Endodermal cell (in vitro differentiated cells): ENCODE measurements at places on chromosomes 6 and 20. TPM values are rescaled to one million over a fixed set of nuclear protein-coding genes. Genes with fewer than 3 reads are reported as not detected.

GRCh38 chr6:170088582-170088955 is 202.3 kb downstream of the DLL1 start:
- no peak for DNase-seq

DNA sequence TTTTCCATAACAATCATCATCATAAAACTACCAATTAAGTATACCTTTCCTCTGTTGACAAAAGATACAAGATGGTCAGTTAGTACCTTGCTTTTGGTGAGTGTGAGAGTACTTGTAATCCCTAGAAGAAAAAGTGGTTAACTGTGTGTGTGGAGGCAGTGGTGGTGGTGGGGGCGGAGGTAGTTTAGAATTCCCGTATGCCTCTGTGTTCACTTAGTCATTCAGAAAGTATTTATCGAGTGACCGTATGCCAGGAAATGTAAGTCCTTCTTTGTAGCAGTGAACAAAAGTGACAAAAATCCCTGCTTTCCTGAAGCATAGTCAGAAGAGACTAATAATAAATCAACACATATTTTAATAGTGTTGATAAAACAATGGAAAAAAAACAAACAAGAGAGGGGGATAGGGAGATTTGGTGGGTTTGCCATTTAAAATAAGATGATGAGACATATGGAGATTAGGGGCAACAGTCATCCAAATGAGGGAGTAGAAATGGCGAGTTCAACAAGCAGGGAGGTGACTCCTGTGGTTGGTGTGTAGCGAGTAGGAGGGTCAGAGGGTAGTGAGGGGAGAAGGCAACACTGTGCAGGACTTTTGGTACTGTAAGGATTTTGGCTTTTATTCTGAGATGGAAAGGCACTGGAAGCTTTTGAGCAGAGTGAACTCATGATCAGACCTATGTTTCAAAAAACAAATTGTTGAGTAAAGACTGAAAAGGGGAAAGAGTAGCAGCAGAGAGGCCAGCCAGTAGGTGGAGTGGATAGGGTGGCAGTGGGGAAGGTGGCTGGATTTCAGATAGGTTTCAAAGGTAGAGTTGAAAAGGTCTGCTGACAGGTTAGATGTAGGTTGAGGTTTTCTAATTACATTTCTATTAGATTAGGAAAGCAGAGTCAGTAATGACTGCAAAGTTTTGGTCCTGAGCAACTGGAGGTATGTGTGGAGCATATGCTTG is 40.3 kb upstream of the SIM1 start:
- peak; percentile 55 for DNase-seq

GRCh38 chr6:104162036-104162669 is 697.6 kb downstream of the HACE1 start:
- no peak for DNase-seq

DNA sequence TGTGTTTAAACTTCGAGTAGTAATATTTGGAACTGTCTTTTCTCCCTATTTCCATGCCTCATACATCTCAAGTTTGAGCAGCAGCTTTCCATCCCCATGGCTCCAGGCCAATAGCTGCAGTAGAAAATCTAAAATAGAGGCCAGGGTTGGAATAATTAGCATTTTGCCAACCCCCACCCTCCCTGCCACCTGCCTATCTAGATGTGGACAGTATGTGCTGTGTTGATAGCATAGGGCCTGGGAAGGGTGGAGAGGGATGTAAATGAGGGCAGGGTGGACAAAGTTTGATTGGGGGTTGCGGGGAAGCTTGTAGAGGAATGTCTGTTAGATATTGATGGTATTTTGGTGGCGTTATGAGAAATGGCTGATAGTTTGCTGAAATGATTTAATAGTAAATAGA is 5.6 kb downstream of the TOP1 start:
- DNase-seq, result no peak

DNA sequence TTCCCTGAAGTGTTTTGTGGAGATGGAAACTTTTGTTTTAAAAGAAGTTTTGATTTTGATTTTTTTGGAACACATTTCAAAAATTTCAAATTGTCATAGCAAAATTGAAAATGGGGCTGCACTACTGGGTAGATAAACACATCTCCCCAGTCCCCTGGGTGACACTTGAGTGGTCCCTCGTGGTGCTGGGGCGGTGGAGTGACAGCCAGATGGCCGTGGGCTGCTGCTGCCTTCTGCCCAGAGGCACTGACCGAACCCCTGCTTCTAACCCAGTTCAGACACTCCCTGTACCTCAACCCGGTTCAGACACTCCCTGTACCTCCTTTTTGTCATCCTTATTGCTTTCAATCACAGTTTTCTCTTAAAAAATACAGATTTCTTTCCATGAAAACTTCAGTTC is 69.9 kb upstream of the SYNJ2 start:
- no peak for DNase-seq

DNA sequence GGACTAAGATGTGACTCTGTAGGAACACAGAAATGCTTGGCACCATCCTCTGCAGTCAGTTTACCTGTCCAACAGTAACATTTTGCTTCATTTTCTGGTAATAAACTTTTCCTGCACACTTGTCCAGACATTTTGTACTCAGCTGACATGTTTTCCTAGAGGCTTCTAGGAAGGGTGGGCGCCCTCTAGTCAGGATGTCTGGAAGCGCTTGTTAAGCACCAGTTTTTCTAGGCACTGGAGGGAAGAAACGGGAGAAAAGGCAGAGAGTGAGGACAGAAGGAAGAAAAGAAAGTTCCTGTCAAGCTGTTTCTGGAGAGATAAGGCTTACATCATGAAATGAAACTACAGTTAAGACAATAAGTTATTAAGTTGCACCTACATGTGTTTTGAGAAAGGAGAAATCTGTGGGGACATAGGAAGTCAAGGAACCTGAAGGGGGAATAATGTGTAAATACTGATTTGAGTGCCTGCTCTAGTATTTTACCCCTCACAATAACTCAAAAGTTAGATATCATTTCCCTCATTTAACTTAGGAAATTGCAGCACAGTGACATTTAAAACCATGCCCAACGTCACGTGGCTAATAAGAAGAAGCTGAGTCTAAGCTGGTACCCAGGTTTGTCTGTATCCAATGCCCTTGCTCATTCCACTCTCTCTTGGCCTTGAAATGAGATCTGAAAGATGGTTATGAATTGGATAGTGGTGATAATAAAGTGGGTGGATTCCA is 42.7 kb upstream of the TNFRSF21 start:
- peak; percentile 70 for DNase-seq

- no peak for DNase-seq
Observed at GRCh38 chr6:35076997-35077712, 64.0 kb downstream of the TCP11 start.

DNA sequence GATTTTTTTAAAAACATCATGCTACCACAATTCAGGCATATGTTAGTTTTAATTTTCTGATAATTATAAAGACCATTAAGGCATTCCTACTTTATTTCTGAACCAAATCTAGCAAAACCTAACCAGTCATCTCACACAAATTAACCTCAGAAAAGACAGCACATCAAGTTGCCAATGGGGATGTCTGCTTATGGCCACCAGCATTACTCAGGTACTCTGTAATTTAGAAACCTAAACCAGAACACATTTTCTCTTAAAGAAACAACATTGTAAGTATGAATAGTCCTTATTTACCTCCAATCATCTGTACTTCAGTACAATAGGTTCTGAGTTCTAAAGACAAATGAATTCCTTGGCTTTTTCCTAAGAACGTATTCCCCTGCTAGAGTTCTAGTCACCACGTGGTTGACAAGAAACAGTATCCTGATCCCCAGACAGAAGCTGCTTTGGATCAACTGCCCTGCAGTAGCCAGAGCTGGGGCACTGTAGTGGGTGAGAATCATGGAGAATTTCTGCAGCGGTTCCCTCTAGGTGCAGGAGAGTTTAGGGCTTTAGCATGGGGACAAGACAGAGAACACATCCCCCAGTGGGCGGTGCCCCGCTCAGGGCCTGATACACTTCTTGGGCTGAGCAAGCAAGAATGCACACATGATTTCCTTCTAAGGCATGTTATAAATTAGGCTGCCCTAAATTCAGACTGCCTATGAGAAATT is 15.4 kb downstream of the GCLC start:
- DNase-seq, result peak; percentile 77

GRCh38 chr6:36542041-36542440 is 5.2 kb downstream of the STK38 start:
- no peak for DNase-seq

- peak; percentile 90 for DNase-seq
Observed at GRCh38 chr6:39892490-39893129, 41.7 kb downstream of the MOCS1 start.

DNA sequence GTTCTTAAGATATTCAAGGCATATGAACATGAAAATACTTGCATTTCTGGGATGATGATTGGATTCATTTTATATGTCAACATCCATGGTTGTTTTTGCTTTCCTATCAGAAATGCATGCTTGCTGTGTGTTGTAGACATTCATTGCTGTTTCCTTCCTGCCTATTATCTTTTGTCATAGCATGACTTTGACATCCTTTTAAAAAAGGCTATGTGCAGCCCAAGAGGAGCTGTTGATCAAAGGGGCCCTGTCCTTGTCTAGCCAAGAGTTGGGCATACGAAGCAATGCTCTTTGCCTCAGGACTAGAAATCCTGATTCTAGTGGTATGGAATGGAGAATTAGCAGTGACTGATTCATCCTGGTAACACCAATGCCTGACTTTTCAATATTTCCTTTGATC is 143.1 kb downstream of the RNF144B start:
- DNase-seq, result no peak

- no peak for DNase-seq
Observed at GRCh38 chr6:100155141-100155540, 161.1 kb upstream of the MCHR2 start.

DNA sequence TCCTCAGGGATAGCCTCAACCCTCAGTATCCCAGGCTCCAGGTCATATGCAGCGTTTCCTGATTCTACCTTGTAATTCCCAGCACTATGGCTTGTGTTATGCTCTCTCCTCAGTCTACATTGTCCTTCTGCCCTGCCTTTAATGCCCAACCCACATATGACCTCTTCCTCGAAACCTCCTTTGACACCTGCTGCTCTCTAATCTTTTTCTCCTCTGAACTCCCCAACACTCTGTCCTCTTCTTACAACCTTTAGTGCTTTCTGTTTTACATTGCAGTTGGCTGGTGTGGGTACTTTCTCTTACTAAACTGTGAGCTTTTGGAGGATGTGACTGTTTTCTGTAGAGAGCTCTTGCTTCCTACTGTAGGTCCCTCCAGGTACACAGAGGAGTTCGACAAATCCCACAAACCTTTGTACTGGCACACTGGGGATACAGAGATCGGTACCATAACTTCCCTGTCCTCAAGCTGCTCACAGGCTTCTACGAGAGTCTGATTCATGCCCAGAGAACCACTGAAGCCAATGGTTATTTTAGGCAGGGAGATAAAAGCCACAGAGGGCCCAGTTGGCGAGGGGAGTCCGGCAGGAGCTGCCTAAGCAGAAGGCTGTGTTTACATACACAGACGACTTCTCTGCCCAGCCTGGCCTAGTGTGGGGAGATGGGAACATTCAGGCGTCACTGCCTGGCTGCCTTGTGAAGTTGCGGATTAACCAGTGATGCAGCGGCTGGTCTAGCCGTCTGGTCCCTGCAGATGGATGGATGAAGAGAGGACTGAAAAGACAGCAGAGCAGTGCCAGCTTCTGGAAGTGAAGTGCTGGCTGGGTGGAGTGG is 8.4 kb upstream of the EPB41L1 start:
- DNase-seq, result peak; percentile 39

- DNase-seq, result peak; percentile 55
Observed at GRCh38 chr20:23541330-23541729, 27.0 kb downstream of the CST9L start.

GRCh38 chr6:133595111-133595761 is 293.7 kb upstream of the TCF21 start:
- DNase-seq, result no peak

- no peak for DNase-seq
Observed at GRCh38 chr6:149182262-149182661, 135.2 kb upstream of the TAB2 start.

DNA sequence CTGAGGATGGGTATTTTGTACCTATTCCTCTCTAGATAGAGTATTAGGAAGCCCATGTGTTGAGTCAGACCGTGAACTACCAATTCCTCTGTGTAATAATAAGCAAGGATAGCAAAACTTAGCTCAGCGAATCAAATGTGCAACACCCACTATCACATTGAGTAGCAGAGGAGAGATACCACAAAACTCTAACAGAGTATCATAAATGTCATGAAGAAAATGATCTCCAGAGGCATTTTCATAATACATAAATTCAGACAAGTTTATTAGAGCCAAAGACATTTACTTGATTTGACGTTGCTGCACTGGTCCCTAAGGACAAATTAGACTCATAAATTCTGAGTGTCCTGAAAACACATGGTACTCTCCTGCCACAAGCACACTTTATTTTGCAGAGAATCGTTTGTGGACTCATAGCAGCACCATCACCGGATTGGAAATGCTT is 245.2 kb downstream of the HAO1 start:
- no peak for DNase-seq

DNA sequence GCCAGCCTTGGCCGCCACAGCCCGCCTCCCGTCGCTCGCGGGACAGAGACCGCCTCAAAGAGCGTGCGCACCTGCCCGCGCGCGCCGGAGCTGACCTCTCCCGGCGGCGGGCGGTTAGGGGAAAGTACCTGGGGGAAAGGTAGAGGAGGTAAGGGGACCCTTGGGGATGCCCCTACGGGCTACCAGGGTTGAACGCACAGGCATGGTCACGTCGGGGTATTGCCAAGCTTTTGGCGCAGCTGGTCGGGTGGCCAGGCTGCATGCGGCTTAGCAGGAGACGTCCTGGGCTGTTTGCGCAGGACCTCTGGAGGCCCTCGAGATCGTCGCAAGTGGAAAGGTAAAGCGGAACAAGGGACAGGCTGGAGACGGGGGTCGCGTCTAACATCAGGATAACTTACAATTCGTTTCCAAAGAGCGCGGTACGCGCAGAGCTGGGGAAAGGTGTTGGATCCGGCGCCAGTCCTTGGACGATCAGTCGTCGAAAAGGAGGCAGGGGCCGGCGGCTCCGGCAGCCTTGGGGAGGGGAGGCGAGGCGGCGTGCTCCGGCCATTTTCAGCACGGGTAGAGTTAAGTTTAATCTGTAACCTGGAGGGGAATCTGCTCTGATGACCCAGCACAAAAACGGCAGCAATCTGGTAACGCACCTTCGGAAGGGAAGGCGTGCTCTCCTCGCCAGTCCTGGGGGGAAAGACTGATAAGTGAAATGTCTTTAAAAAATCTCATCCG is 9.0 kb downstream of the GNAS-AS1 start:
- DNase-seq, result peak; percentile 64

Gene GSTA3
- not detected in 3 replicates for total RNA-seq

Gene TRIM31
- 0.31 TPM in 1 of 3 replicates, not detected in the others for total RNA-seq

Gene COX7A2
- total RNA-seq, result 399 and 418 TPM in 2 replicates

Gene NRSN1
- 0.38 TPM in 1 of 2 replicates, not detected in the other for total RNA-seq

Gene BMP7
- total RNA-seq, result 43.1 and 49.6 TPM in 2 replicates

Gene FHL5
- total RNA-seq, result not detected in 2 replicates

Gene TMEM244
- total RNA-seq, result not detected in 2 replicates

Gene ID1
- total RNA-seq, result 136 to 390 TPM (median 380 TPM) in 3 replicates

Gene LTB
- total RNA-seq, result not detected in 2 replicates
